ENCODE measurements at places on chromosomes 16 and 17.

GRCh38 chr16:1579214-1579613 lies 32.7 kb downstream of the IFT140 start:
- no peak for DNase-seq

DNA sequence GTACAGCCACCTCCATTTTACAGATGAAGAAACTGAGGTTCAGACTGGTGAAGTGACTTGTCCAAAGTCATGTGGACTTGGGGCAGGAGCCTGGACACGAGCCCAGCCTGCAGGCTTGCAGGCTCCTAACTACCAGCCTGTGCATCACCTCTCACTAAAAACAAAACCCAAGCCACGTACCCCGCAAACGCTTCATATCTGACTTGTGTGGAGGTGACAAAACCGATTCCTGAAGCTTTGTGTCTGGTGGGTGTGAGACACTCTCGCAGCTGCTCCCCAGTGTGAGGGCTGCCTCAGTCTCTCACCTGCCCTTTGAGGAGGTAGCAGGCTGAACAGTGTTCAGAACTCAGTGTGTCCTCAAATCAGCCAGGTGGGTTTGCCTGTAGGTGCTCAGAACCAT lies 8.4 kb downstream of the HNF1B start:
- no peak for DNase-seq

GRCh38 chr17:59725691-59726090 lies 18.2 kb downstream of the VMP1 start:
- DNase-seq, result no peak

DNA sequence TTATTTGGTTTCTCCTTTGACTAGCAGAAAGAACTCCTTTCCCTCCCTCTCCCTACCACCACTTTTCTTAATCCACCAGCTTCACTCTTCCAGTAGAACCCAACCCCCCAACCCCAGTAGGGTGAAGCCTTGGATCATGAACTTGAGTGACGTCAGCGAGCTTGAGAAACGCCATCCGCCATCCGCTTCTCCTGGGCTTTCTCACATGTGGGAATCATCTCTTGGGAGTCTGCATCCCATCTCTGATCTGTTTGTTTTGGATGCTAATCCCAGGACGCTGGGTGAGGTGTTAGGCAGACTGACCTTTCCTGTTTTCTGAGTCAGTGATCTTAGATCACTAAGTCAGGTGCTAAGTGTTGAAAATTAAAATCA lies 16.0 kb upstream of the SOX9 start:
- DNase-seq, result no peak

GRCh38 chr17:14904386-14904785 lies 360.7 kb downstream of the PMP22 start:
- DNase-seq, result no peak

GRCh38 chr16:66616169-66616568 lies 11.7 kb downstream of the CMTM3 start:
- no peak for DNase-seq

GRCh38 chr17:1577182-1577581 lies 14.6 kb upstream of the PITPNA start:
- DNase-seq, result peak; percentile 78

- DNase-seq, result peak; percentile 81
These were observed 73.5 kb upstream of the KIF2B start for GRCh38 chr17:53749178-53749577.

- peak; percentile 76 for DNase-seq
These were observed 3.0 kb downstream of the UBALD2 start for GRCh38 chr17:76268015-76268749.

DNA sequence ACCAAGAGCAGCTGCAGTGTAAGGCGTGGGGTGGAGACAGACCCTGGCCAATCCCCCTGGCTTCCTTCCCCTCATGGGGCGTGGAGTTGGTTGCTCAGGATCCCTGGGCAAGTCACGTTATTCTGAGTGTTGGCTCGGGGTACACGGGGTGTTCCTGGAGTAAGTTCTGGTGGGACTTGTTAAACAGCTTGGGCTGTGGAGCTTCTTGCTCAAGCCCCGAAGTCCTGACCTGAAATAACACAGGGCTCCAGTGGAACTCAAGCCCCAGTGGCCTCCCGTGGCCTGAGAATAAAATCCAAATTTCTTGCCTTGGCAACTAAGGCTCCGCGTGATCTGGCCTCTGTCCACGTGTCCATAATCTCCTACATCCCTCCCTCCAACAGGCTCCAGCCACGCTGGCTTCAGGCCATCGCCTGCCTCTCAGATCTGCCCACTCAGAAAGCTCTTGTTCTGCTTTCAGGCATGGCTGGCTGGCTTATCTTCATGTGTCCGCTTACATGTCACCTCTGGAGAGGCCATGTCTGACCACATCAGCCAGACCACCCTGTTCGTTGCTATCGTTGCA lies 49.3 kb upstream of the BCO1 start:
- no peak for DNase-seq

DNA sequence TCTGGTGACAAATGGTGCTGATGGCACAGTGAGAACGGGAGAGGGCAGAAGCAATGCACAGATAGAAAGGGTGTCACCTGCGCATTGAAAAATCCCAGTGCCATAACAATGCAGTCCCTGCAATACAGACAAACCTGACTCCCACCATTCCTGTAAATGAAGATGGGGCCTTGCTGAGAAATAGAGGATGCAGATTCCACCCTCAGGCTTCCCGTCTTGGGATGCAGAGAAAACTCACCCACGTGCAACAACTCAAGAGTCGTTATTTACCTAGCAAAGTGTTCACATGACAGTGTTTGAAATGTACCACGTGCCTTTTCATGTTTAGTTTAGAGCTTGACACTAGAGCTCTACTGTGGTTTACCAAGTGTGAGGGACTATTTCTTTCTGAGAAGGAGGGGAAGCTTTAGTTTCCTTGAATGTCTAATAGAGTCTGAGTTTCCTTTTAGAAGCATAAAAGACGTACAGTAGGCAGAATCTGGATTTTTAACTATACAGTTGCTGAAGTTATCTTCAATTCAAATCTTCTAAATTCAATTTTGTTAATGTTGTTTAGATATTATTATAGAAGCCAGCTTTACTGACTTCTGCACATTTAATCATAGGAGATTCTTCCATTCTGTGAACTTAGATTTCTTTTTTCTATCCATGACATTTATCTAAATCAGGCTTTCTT lies 35.6 kb downstream of the WWOX start:
- no peak for DNase-seq

GRCh38 chr16:53266156-53266555 lies 168.1 kb upstream of the RBL2 start:
- no peak for DNase-seq

- DNase-seq, result no peak
These were observed 49.7 kb downstream of the ARHGAP27 start for GRCh38 chr17:45383003-45383402.

- no peak for DNase-seq
These were observed 18.8 kb downstream of the CDK5RAP3 start for GRCh38 chr17:47989700-47990099.

DNA sequence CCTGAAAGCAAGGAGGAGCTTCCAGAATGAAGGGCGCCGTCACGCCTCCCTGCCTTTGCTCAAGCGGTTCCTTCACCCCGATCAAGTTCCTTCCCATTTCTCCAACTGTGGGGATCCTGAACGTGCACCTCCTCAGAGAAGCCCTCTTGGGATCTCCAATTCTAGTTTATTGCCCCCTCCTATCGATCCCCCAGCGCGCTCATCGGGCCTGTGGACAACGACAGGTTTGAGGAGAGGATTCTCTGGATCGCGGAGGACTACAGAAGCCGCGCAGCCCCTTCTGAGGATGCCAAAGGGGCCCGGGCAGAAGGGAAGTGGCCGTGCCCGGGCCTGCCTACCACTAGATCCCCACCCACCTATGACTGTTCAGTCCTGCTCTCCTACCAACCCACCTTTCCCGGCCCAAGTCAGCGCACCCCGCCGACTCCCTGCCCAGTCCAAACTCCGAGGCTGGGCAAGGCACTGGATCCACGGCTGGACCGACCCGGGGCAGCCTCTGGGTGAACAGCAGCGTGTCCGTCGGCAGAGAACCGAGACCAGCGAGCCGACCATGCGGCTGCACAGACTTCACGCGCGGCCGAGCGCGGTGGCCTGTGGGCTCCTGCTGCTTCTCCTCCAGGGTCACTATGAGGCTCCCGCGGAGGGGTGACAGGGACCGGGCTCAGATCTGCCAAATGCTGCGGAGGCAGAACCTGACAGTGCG lies 12.8 kb upstream of the CES3 start:
- no peak for DNase-seq

GRCh38 chr17:46733837-46734475 lies 84.5 kb downstream of the WNT3 start:
- no peak for DNase-seq

- DNase-seq, result no peak
These were observed 43.4 kb upstream of the ZC3H18 start for GRCh38 chr16:88526906-88527185.

DNA sequence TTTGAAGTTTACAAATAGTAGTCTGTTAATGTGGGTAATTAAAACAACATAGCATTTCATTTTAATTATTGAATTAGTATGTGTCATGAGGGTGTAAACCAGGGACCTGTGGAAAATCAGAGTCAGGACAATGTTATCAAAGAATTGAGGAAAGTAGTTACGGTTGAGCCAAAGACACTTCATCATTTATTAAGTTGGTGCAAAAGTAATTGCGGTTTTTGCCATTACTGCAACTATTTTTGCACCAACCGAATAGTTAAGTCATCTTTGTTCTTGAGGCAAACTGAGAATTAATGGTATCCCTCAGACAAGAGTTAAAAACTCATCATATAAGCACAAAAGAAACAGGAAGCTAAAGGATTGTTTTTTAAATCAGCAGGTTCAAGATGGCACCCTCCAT lies 593.7 kb downstream of the KCNJ2 start:
- DNase-seq, result no peak

DNA sequence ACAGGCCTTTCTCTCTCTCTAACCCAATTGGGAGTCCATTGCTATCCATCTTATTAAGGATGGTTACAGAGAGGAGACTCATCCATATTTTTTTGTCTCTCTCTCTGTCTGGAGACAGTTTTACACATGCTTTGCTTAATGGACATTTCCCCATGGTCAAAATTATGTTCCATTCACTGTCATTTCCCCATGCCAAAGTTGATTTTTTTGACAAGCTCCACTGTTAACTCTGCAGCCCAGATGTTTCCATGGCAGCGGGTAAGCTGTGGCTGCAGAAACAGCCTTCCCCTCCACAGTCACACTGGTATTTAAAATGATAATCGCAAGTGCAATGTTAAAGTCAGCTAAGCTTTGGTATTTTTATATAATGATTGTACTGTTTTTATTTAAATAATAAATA lies 63.9 kb upstream of the HLF start:
- no peak for DNase-seq

GRCh38 chr17:65364438-65364837 lies 197.0 kb downstream of the AXIN2 start:
- no peak for DNase-seq

- no peak for DNase-seq
These were observed 2.0 kb downstream of the KLHL11 start for GRCh38 chr17:41863074-41863848.

DNA sequence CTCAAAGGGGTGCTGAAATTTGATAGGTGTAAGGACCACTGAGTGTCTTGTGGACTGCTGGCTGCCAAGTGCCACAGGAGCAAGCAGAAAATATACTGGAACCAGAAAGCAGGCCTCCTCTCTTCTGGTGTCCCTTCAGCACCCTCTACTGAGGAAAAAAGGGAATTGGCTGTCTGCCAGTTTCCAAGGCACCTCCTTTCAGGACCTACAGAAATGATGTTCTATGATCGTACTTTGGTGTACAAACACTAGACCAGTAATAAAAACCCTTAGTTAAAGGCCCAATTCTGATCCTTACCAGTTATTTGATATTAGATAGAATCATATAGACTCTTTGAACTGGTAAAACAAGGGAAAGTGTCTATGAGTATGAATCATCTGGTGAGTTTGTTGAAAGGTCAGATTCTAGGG lies 35.8 kb upstream of the BCAS3 start:
- peak; percentile 85 for DNase-seq

GRCh38 chr16:58940609-58941008 lies 206.5 kb upstream of the GOT2 start:
- no peak for DNase-seq

DNA sequence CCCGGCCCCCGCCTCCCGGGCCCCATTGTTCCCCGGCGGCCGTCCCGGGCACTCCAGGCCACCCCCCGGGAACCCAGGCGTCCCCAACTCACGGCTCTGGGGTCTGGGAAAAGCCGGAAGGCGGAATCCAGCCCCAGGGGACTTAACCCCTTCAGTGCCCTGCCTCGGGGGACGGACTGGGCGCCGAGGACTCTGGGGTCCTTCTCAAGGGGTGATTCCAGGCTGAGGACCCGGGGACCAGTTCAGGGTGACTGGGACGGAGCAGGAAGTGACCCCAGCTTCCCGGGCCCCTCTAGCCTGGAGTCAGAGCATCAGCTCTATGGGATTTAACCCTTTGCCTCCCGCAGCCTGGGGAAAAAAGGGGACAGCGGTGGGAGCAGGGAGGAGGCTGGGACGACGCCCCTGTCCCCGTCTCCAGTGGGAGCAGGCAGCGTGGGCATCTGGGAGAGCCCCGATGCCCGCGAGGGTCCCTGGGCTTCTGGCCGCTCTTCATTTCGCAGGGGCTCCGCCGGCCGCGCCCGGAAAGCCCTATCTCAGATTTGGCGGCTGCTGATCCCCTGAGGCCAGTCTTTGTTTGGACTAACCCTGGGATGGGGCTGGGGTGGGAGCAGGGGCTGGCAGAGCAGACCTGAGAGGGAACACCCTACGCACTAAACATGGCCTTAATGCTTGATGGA lies at the start of gene ZNF629:
Gene ZNF629, minus strand, starts transcription at position 270 of the 677 bp plus-strand sequence. CDS start 2,723 bp downstream, outside the sequence.
- peak; percentile 67 for DNase-seq

DNA sequence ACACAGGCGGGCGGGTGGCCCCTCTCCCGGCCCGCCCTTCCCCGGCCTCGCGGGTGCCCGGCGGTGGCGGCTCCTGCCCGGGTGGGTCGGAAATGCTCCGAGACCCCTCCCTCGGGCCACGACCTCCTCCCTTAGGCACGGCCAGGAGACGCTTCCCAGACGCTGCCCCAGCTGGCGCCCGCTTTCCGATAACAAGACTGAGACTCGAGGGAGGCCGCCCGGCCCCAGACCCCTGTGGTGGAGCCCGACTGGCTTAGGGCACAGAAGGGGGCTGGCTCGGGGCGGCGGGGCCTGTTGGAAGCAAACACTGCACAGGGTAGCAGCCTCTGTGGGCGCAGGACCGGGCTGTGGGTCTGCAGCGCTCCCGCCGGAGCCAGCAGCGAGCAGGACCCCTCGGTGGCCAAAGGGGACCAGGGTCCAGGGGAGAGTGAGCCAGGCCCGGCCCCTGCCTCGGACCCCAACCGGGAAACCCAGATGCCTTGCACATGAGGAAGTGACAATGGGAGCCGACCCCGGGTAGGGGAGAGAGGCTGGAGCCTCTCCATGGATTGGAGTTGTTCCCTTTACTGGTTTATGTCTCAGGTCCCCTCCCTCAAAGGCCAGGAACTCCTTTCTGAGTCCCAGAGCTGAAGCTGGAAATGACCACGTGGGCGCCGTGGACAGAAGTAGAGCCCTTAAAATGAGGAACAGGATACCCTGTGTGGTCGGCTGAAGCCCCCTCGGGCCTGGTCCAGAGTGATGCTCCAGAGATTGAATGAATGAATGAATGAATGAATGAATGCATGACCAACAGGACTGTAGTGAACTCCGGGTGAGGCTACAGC lies 19.8 kb upstream of the ADCY7 start:
- DNase-seq, result no peak
